ENCODE measurements at places on chromosomes 5 and 9. TPM values are rescaled to one million over a fixed set of nuclear protein-coding genes. Genes with fewer than 3 reads are reported as not detected.

DNA sequence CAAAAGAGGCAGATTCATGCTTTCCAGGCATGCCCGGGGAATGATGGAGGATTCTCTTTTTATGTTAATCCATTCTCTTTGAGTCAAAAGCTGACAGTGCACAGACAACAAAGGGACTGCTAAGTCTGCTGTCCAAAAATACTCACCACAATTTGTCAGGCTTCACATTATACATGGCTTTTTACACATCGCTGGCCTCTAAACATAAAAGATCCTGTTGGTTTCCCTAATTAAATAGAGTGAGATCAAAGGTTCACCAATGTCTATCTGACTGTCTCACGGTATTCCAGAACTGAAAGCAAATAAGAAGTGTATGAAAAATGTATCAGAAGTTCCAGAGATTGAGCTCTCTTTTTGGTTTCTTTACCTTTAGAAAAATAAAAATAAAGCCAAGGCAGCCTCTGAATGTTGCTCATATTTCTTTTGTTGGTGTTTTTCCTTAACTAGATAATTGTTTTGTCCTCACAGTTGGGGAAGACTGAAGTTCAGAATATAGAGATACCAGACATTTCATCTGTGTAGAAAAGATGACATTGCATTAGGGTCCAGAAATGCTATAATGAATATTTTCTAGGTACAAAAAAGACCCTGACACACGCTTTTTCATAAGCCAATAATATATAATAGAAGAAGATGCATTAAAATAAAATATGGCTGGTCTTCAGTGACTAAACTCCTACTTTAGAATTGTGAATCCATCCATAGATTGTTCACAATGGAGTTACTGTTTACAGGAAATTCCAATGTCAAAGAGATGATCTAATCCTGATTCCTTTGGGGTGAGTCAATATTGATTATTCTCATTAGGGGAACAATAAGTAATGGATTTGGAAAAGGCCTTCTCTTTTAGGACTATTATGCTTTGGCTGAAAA is 688.2 kb upstream of the CDH6 start:
- no peak for DNase-seq

The FCN2 gene
- polyA plus RNA-seq: 0.45 TPM

GRCh38 chr5:37495210-37495609 is 116.1 kb downstream of the WDR70 start:
- no peak for DNase-seq

GRCh38 chr5:160699301-160699700 is 152.7 kb downstream of the ATP10B start:
- DNase-seq: no peak

The GPR107 gene
- 56.2 TPM for polyA plus RNA-seq
